Tongue (tissue), 3 donors: ENCODE measurements at places on chromosomes 2 and 18. TPM values are rescaled to one million over a fixed set of nuclear protein-coding genes. Genes with fewer than 3 reads are reported as not detected.

DNA sequence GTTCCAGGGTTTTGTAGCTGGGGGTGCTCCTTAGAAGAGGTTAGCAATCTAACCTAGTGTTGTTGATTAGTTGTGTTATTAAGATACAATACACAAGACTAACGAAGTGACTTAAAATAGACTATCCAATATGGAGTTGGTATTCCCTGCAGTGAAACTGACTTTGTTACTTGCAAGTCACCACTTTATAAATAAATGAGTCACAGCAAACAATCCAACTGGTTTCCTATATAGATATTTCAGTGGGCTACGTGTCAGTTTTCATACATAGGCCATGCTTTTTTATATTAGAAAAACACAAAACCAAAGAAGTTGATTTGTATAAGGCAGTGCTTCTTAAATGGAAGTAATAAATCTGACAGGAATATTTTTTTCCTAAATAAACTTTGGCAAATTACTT, 274.0 kb downstream of the CAMKMT start:
- DNase-seq = no peak

The ERICH2 gene
- total RNA-seq = 1.6 TPM

The PTPRN gene
- total RNA-seq = 0.31 TPM

GRCh38 chr18:3293196-3293951, 31.4 kb downstream of the MYL12B start:
- no peak for DNase-seq

- no peak for DNase-seq
Measured at GRCh38 chr2:28011322-28011737, 120.8 kb downstream of the BABAM2 start.

DNA sequence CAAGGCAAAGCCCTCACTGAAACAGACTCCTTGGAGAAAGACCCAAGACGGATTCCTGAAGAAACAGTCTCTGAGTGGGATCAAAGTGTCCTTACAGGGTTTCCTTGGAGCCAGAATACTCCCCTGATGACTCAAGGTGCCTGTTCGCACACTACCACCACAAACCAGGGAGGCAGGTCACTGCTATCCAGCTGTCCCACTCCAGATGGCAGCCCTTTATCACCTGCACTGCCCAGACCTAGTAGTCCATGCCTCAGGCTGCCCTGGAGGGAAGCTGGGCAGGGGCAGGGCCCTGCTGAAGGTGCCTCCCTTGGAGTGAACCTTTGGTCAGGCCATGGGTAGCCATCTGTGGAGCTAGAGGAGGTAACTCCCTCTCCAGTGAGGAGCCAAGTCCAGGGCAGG, 34.1 kb downstream of the TRABD2A start:
- DNase-seq = no peak

DNA sequence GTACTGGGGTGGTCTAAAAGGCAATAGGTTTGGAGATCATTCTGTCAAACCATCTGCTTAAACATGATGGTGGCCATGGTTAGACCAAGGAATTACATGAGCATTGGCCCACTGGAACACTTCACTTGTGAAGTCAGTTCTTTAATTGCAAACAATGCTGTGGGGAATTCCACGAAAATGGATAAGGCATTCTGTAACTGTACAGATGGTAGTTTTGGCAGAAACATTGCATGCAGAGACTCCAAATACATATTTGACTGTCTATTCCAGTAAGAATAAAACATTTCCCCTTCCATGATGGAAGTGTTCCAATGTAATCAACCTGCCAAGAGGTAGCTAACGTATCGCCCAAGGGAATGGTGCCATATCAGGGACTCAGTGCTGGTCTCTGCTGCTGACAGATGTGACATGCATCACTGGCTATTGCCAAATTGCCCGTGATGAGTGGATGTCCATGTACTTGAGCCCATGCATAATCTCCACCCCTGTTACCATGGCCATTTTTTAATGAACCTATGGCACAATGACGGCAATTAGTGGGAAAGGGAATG, 417.9 kb downstream of the CDH7 start:
- no peak for DNase-seq

DNA sequence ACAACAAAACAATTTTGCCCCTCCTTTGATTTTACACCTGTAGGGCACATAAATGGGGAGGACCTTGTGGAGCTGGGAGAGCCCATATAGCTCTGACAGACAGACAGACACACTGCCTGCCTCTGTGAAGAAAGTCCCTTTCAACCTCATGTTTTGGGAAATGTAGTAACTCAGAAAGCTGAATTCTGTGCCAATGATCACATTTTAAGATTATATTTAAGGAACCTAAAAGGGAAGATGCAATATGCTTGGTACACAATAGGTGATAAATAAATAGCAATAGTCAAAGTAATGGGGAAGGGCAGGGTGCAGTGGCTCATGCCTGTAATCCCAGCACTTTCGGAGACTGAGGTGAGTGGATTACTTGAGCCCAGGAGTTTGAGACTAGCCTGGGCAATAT, 446.4 kb upstream of the ID2 start:
- no peak for DNase-seq

The IL37 gene
- total RNA-seq = not detected

The PUS10 gene
- 8.2 TPM for total RNA-seq

DNA sequence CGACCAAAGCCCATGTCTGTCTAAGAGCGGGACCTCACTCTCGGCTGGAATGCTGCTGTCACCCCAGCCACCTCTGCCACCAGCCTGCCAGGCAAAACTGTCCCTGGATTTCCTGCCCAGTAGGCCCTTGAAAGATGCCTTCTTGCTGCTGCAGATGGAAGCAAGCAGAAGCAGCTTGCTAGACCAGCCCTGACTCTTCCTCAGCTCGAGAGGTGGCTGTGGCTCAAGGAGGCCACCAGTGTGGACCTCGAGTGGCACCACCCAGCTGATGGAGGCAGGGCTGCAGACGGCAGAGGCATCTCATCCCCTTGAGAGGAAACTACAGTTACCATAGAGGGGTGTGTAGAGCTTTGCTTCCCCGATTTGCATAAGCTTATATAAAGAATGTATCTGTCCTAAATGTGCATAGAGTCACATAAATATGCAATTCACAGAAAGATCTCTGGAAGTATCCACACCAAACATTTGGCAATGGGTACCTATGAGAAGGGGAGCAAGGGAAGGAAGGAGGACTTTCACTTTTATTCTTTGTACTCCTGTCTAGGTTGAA, 20.6 kb downstream of the ADCY3 start:
- no peak for DNase-seq

- DNase-seq = peak; percentile 60
Measured at GRCh38 chr2:203533676-203534591, 1.2 kb downstream of the RAPH1 start.

The CYTIP gene
- total RNA-seq = 1.7 TPM

DNA sequence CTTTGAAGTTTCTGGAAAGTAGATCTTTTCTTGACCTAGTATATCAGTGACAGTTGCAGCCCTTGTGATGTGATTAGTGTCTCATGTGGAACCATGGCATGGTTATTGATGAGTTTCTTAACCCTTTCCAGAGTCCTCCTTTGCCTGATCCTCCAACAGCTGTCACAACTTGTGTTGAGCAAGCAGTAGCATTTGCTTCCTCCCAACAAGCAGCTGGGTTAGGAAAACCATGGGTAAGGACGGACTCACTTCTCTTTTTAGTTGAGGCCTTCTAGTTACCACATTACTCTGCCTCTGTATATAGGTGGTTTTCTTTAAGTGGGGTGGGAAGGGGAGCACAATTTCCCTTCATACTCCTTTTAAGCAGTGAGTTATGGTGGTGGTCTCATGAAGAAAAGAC, 96.3 kb downstream of the XRCC5 start:
- no peak for DNase-seq

DNA sequence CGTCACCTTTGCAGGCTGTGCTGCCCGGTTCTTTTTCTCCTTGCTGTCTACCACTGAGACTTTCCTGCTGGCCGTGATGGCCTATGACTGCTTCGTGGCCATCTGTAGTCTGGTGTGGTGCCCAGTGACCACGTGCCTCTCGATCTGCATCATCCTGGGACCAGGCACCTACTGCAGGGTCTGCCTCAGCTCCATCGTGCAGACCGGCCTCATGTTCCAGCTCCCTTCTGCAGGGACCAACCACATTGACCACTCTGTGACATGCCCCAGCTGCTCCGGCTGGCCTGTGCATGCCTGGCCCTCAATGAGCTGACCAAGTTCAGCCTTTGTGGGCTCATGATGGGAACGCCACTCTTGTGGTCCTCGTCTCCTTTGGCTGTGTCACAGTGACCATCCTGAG, 26.7 kb downstream of the COPS9 start:
- no peak for DNase-seq

DNA sequence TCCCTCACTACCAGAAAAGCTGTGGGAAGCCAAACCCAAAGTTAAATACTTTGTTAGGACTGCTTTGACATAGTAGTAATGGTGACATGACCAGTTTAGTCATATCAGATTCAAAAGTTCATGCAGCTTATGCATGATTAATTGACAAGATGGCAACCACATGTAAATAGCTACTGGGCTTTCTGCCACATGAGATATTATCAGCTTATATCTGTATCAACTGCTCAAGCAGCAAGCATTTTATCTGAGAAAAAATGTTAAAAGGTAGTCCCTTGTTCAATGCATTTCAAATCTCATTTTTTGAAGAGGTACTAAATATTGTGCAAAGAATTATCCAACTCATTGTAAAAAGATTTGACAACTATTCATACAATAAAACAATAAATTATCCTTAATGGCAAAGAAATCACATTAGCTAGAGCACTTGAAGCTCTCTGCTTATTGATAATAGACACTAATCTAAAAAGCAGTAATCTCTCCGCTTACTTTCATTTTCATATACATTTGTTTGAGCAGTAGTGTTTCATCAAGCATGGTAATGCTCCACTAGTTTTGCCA, 993.6 kb upstream of the NXPH2 start:
- DNase-seq = no peak

The UBXN4 gene
- total RNA-seq = 89.9 TPM

DNA sequence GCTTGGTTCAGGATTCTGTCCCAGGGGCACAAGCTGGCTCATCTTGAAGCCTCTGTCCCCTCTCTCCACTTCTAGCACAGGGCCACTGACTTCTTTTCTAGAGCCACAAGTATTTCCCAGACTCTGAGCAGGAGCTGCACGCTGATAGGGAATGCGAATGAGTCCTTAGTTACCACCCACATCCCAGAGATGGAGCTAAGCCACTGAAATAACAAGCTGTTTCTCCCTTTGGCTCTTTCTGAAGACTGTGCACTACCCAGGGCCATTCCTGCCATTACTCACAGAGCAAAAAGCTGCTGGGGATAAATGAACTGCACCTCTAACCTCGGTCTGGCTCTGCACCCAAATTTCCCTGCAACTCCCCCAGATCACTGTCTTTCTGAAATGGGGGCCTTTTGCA, 70.6 kb downstream of the TSN start:
- no peak for DNase-seq

- no peak for DNase-seq
Measured at GRCh38 chr18:50410894-50411293, 36.0 kb downstream of the SKA1 start.

DNA sequence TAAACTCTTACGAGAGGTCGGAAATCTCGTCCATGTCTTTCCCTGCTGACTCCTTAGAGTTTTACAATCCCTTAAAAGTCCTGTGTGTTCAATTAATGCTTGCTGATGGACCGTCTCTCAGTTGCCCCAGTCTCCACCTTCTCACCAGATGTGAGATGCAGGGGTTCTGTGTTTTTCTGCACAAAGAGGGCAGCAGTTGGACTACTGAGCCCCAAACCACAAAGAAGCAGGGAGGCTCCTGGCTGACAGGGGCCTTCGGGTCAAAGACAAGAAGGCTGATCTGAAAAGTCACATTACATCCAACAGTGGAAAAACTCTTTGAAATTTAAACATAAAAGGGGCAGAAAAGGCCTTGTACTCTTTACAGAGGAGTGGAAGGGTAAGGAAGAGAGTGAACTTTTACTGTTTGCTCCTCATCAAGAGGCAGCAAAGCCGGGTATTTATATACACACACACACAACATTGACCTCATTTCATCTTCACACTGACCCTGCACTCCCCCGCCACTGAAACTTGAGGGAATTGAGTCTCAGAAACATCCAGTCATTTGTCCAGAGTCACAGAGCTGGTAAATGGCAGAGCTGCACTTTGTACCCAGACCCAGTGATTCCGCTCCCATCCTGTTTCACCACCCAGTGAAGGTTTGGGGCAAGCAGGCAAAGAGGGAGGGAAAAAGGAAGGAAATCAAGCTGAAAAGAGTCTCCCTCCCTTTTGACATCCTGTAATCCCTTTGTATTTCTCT, 23.7 kb downstream of the MRPL33 start:
- no peak for DNase-seq

The GYPC gene
- total RNA-seq = 73.4 TPM

DNA sequence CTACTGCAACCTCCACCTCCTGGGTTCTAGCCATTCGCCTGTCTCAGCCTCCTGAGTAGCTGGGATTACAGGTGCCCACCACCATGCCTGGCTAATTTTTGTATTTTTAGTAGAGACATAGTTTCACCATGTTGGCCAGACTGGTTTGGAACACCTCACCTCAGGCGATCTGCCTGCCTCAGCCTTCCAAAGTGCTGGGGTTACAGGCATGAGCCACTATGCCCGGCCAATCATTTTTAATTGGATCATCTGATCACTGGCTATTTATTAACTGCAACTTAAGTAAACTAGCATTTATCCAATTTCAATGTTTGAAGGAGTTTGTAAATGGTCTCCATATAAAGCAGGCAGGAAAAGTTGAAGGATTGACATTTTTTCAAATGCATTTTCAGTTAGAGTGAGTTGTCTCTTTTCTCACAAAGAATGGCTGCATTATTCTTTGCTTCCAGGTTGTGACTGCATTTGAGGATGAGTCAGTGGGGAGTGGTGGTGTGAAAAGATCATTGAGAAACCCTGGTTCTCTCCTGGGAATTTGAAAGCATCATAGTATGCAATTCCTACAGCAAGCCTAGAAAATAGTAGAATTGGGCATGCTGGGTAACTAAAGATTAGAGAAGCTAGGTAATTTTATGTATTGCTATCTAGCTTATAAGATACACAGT, 431.1 kb upstream of the ZEB2 start:
- no peak for DNase-seq

DNA sequence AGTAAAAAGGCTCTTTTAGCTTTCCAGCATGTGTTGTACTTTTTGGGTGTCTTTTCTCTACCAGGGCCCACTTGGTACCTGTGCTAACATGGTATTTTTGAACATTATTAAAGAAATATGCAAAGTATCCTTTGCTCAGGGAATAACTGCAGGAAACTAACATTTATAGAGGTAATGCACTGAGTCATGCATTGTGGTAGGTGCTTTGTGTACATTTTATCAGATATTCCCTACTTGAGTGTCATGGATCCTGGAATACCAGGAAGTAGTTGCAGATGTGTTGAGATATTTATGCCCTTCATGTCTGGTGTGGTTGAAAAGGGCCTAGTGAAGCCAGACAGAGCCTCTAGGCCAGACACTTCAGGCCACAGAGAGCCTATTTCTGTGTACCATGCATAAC, 215.5 kb upstream of the CYRIA start:
- no peak for DNase-seq

DNA sequence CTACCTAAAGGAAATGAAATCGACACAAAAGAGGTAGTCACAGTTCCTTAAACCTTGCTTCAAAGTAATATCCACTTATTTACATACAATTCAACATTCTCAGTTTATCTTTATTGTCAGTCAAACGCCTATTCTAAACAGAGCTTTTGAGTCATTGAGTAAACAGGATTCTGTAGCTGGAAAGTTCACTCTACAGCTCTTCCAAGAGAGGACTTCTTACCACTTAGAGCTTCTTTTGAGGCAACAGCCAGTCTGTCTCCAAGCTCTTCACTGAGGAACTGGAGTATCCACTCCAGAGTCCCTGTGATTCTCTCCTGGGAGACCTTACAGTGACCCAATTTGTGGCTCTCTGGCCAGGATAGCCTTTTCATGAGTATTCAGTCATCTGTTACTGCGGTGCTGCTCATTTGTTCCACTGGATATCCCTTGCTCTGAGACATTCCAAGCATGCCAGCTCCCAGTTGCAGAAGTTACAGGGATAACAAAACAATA, 210.9 kb upstream of the OSR1 start:
- DNase-seq = no peak
